ENCODE measurements at places on chromosomes 1 and 21. TPM values are rescaled to one million over a fixed set of nuclear protein-coding genes. Genes with fewer than 3 reads are reported as not detected.

Gene ETV3L
- total RNA-seq = 0.16 TPM

Gene KCNH1
- total RNA-seq = 2.8 TPM

- no peaks in the 10 kb centered on the region for H3K36me3 ChIP-seq
- no peak for DNase-seq
- no peaks in the 10 kb centered on the region for H3K27me3 ChIP-seq
- no peaks in the 10 kb centered on the region for H3K4me1 ChIP-seq
- H3K27ac ChIP-seq = no peak overlapping the region
- H3K4me3 ChIP-seq = no peak overlapping the region
Observed at GRCh38 chr1:175089136-175089718, 21.6 kb downstream of the TNN start.

DNA sequence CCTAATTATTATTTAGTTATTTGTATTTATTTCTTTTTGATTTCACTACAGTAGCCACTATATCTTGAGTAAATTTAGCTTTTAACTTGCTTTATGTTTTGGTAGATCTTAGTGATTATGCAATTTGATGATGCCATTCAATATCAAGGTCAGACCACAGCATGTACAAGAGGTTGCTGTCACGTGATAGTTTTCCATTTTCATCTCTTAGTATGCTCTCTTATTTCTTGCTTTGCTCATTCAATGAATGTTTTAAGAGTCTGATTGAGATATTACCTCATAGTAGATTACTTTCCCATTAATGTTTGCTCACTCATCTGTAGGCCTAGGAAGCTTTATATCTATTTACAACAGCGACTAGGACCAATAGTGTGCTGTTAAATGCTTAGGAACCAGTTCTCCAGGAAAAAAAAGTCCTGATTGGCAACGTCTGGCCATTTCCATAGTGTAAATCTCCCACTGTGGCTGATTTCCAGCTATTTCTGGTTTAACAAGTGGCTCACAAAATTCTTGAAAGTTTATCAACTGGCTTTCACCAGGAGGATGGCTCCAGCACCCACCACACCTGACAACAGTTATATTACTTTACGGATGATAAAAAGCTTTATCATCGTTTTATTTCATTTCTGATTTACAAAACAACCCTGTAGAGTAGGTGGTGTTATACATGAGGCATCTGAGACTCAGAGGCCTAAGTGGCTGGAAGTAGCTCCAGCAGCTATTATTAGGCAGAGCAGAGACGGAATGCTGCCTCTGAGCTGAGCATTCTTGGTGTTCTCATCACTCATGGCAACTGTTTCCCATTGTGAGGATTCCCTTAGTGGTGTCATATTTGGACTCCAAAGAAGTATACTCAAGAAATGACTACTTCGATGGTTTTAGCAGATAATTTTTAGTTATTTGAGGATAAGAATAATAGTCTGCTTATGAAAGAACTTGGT lies 235.2 kb downstream of the DISC1 start:
- H3K36me3 ChIP-seq = no peaks in the 10 kb centered on the region
- peaks cover 14% of the 10 kb centered on the region for H3K4me1 ChIP-seq
- DNase-seq = no peak
- H3K27ac ChIP-seq = no peak overlapping the region
- H3K27me3 ChIP-seq = no peaks in the 10 kb centered on the region
- H3K4me3 ChIP-seq = no peak overlapping the region

GRCh38 chr1:17615959-17616358 lies 76.5 kb downstream of the ARHGEF10L start:
- H3K27ac ChIP-seq = no peak overlapping the region
- DNase-seq = no peak
- H3K36me3 ChIP-seq = no peaks in the 10 kb centered on the region
- no peak overlapping the region for H3K4me3 ChIP-seq
- H3K27me3 ChIP-seq = no peaks in the 10 kb centered on the region

DNA sequence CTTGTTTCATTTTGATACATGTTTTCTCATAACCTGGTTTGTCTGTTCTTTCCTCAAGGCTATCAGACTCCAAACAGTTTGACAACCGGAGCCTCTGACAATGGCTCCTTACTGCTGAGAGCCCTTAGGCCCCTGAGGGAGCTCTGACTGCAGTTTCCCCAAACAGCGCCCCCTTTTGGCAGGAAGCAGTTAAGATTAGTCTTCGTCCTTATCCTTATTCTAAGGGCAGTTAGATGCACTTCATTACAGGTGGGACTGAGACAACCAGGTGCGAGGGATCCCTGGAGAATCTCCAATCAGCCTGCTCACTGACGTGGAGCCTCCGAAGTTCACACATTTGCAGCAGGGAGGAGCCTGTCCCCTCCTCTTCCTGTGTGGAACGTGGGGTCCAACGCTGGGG lies 393.1 kb downstream of the BRINP3 start:
- DNase-seq = peak; percentile 84
- no peak overlapping the region for H3K27ac ChIP-seq
- no peaks in the 10 kb centered on the region for H3K4me1 ChIP-seq
- no peaks in the 10 kb centered on the region for H3K36me3 ChIP-seq
- no peaks in the 10 kb centered on the region for H3K27me3 ChIP-seq

- no peak for DNase-seq
- no peak overlapping the region for H3K4me3 ChIP-seq
- H3K27ac ChIP-seq = no peak overlapping the region
- H3K36me3 ChIP-seq = no peaks in the 10 kb centered on the region
- H3K4me1 ChIP-seq = no peaks in the 10 kb centered on the region
Observed at GRCh38 chr1:31227891-31228568, 11.7 kb downstream of the NKAIN1 start.

DNA sequence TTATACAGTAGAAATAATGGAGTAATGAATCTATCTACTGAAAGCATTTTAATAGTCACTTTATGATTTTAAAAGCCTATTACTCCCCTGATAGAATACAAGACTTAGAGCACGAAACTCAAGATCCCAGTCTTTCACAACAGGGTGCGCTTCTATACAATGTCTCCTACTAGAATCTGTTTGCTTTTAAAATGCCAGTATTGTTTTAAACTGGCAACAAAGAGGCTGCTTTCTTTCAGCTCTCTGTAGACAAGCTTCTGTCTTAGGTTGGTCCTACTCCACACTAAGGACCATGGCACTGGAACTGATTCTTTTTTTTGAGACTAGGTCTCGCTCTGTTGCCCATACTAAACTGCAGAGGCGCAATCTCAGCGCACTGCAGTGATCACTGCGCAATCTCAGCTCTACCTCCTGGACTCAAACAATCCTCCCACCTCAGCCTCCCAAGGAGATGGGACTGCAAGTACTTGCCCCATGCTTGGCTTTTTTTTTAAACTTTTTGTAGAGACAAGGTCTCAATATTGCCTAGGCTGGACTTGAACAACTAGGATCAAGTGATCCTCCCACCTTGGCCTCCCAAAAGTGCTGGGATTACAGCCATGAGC lies 4.8 kb downstream of the DCAF8 start:
- H3K27me3 ChIP-seq = no peaks in the 10 kb centered on the region
- no peak overlapping the region for H3K27ac ChIP-seq
- no peak for DNase-seq
- no peak overlapping the region for H3K4me3 ChIP-seq

DNA sequence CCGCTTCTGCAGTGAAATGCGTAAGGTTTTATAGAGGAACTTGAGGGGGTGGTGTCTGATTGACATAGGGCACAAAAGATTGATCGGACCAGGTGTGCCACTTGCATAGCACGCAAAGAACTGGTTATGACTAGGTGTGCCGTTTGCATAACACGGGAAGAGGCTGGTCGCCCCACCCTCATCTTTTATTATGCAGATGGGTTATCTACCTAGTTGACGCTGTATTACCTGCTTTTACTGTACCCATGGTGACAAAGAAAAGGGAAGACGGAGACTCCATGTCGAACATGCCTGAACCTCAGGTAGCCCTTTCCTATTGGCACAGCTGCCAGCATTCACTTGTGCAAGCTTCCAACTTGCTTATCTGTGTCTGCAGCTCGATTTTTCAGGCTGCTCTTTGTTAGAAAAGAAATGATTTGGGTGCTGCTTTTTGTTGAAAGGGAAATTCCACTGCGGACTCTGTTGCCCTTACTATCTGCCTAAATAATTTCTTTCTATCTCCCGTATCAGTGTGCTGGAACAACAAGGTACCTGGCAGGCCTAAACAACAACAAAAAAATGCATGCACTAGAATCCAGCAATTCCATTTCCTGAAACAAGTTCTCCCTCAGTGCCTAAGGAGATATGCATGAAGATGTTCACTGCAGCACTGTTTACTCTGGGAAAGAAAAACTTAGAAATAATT lies 194.4 kb upstream of the KAZN start:
- H3K4me1 ChIP-seq = no peaks in the 10 kb centered on the region
- no peak for DNase-seq
- no peak overlapping the region for H3K4me3 ChIP-seq
- no peaks in the 10 kb centered on the region for H3K27me3 ChIP-seq
- H3K36me3 ChIP-seq = no peaks in the 10 kb centered on the region
